H1 (cell line): ENCODE measurements at places on chromosomes 5 and 9. TPM values are rescaled to one million over a fixed set of nuclear protein-coding genes. Genes with fewer than 3 reads are reported as not detected.

Gene KCNV2
- not detected in 2 replicates for total RNA-seq

Gene PDZD2
- 6.8 and 8.5 TPM in 2 replicates for total RNA-seq

Gene SLC6A19
- not detected in 2 replicates for total RNA-seq

Gene BTNL8
- 0.27 and 0.48 TPM in 2 replicates for total RNA-seq

Gene MVB12B
- 5.0 and 5.9 TPM in 2 replicates for total RNA-seq

Gene IL4
- total RNA-seq = not detected in 2 replicates

Gene SLC2A6
- 16.6 and 17.9 TPM in 2 replicates for total RNA-seq

Gene KIF4B
- 0.08 and 0.15 TPM in 2 replicates for total RNA-seq

Gene OTULINL
- total RNA-seq = 7.7 and 8.3 TPM in 2 replicates

Gene ZFR
- total RNA-seq = 66.2 and 68.8 TPM in 2 replicates

Gene ABHD17B
- 60.8 and 62.7 TPM in 2 replicates for total RNA-seq

Gene ADGRV1
- 62.2 and 62.3 TPM in 2 replicates for total RNA-seq

Gene TAF11L2
- not detected in 2 replicates for total RNA-seq

DNA sequence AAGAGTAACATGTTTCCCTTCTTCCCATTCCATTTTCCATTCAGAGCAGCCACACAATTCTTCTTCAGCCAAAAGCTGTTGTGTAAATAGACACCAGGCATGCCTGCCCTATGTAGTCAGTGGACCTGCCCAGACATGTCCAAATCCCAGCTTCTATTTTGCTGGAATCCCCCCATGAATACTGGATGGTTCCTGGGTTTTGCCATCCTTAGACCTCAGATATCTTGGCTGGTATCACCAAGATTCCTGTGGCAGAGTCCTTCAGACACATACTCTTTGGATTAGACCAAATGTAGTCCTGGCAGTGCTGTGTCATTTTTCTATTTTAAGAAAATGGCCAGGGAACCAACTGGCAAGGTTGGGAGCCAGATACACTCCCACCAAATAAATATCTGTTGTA is 10.3 kb downstream of the FST start:
- DNase-seq = no peak

DNA sequence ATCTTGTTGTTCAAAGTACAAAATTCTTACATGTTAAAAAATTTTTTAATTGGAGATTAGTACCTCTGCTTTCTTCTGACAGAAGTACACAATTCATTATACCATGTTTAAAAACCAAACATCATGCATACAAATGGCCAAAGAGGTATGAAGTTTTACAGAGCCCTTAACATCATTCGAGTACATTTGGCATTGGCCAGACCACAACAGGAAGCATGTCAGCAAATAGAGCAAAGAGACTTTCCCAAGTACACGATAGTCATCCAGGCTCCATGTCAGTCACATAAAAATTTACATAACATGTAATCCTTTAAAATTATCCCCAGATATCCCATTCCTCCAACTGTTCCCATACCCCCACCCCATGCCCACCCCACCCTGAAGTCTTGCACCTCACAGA is 22.5 kb downstream of the HMGCS1 start:
- DNase-seq = no peak

GRCh38 chr5:156401804-156402203 is 74.8 kb downstream of the SGCD start:
- DNase-seq = no peak

GRCh38 chr5:161414037-161414436 is 132.5 kb downstream of the GABRB2 start:
- no peak for DNase-seq

GRCh38 chr5:169095976-169096375 is 205.0 kb downstream of the SLIT3 start:
- no peak for DNase-seq

DNA sequence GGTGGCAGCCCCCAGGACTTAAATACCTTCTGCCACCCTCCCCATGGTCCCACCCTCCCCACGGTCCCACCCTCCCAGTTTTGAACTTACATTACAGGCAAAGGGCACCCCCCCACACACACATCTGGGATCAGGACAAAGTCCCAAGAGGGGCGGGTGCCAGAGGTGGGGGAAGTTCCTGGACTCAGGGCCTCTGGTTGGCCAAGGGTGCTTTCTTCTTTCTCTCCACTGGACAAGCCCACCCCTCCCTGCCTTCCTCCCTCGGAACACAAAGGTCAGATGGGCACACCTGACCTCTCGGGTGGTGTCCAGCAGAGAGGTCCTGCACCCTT is 19.1 kb upstream of the RALGDS start:
- no peak for DNase-seq

DNA sequence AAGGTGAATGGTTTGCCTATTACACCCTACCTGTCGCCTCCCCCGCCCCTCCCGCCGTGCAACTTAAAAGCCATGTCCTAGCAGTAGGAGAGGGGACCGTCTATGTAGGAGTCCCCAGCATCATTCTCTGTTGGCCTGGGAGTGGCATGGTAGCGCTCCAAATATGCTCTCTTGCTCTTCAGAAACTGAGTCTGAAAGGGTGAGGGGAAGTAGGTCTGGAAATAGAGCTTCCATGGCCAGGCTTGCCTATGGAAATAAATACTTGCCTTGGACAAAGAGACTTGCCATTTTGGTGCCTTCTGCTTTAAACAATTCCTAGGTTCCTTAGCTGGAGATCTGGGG is 1.4 kb downstream of the RGS7BP start:
- no peak for DNase-seq

DNA sequence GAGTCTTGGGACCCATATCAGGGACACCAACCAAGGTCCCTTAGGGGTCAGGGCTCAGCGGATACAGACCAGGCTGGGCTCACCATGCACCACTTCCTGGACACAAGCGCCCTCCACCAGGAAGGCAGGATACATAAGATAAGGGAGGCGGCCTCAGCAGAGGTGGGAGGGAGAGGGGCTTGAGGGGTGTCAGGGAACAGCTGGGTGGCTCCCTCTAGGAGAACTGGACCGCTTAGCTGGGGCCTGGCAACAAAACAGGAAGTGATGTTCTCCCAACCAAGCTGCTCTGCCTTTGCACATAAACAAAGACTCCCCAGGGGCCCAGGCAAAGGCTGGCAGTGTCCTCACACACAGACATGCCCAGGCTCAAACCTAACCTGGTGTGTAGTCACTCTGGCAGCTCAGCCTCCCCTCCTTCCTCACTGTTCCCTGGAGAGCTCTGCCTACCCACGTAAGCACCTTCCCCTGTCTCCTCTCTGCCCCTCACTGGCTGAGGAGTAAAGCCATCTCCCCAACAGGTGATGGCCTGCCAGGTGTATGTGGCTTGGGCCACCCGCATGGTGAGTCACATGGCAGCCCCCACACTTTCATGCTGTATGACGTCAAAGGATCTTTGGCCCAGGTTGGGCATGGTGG is 5.8 kb upstream of the BICD2 start:
- DNase-seq = no peak

GRCh38 chr5:140038373-140038957 is 4.6 kb downstream of the NRG2 start:
- DNase-seq = no peak

- no peak for DNase-seq
Measured at GRCh38 chr9:98558575-98558974, 150.2 kb downstream of the GABBR2 start.

GRCh38 chr9:95477441-95477840 is 39.3 kb downstream of the PTCH1 start:
- DNase-seq = no peak

GRCh38 chr5:111829701-111830100 is 72.7 kb upstream of the NREP start:
- DNase-seq = no peak

- DNase-seq = no peak
Measured at GRCh38 chr5:109347252-109347888, 62.4 kb downstream of the PJA2 start.

DNA sequence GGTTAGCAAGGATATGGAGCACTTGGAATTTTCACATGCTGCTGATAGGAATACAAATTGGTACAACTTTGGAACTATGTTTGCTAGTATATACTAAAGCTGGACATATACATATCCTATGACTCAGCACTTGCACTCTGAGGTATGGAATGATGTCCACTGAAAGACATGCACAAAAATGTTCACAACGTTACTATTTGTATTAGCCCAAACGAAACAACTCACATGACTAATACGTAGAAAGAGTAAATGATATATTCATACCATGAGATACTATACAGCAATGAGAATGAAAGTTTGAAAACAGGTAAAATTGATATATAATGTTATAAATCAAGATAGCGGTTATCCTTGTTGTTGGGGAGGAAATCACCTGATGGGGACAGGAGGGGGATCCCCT is 45.5 kb upstream of the CDC42SE2 start:
- DNase-seq = no peak

DNA sequence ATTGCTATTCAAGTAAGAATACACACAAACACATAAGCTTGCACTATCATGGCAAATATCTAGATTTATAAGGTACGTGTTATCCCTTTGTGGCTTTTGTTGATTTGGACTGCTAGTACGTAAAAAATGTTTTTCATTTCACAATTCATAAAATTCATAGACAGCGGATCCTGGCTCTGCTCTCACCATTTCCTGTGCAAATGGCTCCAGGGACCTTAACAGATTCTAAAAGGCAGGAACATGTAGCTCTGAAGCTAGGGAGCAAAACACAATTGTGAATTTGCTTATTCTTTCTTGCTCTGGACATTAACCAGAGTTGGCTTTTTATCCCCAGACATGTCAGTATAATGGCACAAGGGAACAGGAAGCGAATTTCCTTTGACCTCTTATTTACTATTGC is 1019.9 kb upstream of the WWC1 start:
- DNase-seq = no peak

GRCh38 chr5:113087976-113088514 is 111.4 kb downstream of the DCP2 start:
- DNase-seq = no peak

- no peak for DNase-seq
Measured at GRCh38 chr5:83503662-83504061, 32.1 kb downstream of the VCAN start.

GRCh38 chr5:17713301-17713700 is 79.0 kb downstream of the TAF11L14 start:
- DNase-seq = no peak

GRCh38 chr9:136672431-136673087 is 9.8 kb downstream of the EGFL7 start:
- DNase-seq = no peak

DNA sequence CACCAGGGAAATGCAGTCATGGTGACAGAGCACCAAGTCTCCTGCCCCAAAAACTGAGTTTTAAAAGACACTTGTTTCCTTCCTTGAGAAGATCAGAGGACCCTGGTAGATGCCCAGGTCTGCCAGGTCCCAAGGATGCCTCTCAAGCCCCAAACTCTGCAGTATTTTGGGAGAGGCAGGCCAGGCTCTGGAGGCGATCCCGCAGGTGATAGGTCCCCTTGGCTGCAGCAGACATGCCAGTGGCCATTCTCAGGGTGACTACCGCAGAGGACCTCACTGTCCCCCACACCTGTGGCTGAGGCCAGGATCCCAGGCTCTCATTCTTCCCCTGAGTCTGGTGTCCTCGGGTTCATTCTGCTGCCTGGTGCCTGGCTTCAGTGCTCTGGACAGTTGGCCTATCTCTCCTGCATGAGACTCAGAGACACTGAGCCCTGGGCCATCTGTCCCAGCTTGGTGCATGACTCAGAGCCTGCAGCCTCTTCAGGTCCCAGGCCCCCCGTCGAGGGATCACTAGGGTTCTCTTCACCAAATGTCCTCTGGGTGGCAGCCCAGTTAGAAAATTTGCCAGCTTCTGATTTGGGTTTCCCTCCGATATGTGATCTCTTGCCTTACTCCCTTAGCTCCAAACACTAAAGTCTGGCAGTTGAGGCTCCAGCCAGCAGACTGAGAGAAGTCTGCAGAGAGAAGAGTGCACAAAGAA is 59.7 kb upstream of the GARNL3 start:
- DNase-seq = no peak

DNA sequence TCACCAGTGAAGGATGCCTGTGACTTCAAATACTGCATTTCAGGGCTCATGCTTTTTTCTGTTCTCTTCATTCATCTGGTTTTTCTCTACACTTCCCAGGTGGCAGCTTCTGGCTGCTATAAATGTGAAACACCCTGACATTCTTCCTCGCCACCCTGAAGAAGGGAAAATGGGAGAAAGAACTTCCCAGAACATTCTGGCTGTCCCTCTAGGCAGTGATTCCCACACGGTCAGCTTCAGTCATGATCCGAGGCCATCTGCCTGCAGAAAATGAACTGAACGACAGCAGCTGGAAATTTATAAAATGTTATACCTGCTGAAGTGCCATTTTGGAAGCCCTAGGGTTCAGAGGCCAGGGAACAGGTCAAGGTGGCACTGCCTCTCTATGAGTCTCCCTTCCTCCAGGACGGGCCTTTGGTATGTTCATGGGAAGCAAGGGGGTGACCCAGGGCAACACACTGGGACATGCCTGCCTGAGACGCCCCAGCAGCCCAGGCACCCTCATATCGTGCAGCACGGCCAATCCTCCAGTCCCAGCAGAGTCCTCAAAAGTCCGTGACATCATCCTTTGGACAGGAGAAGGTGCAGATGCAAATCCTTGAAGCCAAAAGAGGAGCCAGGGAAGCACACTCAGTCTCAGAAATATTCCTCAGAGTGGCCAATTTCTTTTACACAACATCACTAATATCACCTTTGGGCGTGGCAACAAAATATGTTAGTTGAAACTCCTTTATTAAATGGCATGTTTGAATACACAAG is 107.1 kb downstream of the SEMA5A start:
- DNase-seq = no peak

DNA sequence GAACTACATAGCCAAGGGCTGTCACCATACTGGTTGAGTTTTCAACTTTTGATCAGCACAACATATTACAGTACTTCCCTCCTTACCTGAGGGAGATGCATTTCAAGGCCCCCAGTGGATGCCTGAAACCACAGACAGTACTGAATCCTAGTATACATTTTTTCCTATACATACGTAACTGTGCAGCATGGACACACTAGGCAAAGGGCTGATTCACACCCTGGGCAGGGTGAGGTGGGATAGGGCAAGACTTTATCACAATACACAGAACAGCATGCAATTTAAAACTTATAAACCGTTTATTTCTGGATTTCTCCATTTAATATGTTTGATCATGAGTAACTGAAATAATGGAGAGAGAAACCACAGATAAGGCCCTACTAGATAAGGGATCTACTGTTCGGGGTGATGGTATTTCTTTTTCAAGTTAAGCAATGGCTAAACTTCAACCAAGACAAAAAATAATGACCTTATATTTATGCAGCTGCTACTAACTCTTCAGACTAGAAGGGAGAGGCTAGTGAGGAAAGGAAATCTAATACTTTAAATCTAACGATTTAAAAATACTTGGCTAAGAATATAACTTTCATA is 186.9 kb upstream of the GNA14 start:
- no peak for DNase-seq

GRCh38 chr9:31140316-31140715 is 1244.1 kb upstream of the ACO1 start:
- DNase-seq = no peak

DNA sequence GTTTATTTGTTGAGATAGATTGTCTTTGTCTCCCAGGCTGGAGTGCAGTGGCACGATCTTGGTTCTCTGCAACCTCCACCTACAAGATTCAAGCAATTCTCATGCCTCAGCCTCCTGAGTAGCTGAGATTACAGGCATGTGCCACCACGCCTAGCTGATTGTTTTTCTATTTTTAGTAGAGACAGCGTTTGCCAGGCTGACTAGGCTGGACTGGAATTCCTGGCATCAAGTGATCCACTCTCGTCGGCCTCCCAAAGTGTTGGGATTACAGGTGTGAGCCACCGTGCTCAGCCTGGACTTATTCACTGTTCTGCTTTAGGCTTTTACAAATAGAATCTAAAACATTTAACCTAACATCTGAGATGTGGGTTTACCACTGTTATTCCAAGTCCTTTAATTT is 91.3 kb downstream of the COMMD10 start:
- no peak for DNase-seq

GRCh38 chr9:108852079-108852478 is 3.7 kb downstream of the ACTL7B start:
- no peak for DNase-seq
